ENCODE measurements at places on chromosomes 5 and 9.
A peak's percentile ranks its signal among the peaks of the same experiment; 100 is the strongest.

GRCh38 chr5:59069438-59070079, 486.7 kb downstream of the RAB3C start:
- peak; percentile 87 for DNase-seq

GRCh38 chr5:90528601-90529193, 687 bp downstream of the LYSMD3 start:
- no peak for DNase-seq

DNA sequence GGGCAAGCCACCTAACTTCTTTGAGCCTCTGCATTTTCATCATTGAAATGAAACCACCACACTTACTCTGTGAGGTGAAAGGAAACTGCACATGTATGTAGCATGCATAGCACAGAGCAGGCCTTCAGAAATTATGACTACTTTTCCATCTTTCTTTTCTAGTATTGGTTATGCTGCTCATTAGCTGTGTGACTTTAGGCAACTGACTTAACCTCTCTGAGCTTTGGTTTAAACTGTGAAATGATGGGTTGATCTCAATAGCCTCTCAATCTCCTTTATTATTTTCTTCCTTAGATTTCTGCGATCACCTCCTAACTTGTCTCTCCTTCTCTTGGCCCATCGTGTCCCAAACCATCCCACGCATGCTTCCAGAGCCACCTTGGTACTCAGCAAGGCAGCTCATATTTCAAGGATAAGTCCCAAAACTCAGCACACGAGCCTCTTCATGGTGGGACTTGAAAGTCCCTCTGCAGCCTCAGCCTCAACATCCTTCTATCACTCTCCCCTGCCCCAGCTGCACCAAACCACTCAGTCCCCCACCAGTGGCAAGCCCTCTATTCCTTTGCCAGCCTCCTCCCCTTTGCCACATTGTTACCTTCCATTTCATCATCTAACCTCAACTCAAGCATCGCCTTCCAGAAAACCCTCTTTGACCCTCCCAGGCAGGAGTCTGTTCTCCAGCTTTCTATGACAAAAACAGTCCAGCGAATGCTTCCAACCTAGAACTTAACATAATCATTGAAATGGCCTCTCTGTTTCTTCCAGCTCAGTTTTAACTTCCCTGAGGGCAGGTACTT, 60.3 kb upstream of the DNAH5 start:
- DNase-seq, result peak; percentile 27

GRCh38 chr9:83920469-83920926, 734 bp downstream of the KIF27 start:
- DNase-seq, result no peak

GRCh38 chr5:75848077-75848476, 130.8 kb upstream of the POC5 start:
- no peak for DNase-seq

- peak; percentile 81 for DNase-seq
Measured at GRCh38 chr5:9653811-9654210, 23.7 kb upstream of the TAS2R1 start.

- no peak for DNase-seq
Measured at GRCh38 chr5:68316469-68316868, 100.9 kb downstream of the PIK3R1 start.

DNA sequence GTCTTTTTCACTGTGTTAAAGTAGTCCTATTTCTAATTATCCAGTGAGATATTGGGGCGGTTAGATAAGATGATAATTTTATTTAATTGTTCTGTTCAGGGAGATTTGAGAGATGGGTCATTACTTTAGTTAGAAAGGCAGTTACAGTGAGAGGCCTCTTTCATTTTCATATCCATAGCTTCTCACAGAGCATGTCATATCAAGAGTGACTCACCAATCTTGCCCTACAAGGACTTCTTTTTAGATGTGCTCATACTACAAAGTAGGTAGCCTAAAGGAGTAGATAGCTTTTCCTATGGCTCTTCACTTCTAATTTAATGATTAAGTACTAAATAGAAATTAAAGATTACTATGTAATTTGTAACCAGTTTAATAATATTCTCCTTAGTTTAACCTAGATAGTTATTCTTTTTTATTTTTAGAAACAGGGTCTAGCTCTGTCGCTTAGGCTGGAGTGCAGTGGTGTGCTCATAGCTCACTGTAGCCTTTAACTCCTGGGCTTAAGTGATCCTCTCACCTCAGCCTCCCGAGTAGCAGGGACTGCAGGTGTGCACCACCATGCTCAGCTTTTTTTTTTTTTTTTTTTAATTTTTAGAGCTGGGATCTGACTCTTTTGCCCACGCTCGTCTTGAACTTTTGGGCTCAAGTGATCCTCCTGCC, 71.0 kb downstream of the FER start:
- peak; percentile 15 for DNase-seq
